ENCODE measurements at places on chromosomes 7 and 10.

DNA sequence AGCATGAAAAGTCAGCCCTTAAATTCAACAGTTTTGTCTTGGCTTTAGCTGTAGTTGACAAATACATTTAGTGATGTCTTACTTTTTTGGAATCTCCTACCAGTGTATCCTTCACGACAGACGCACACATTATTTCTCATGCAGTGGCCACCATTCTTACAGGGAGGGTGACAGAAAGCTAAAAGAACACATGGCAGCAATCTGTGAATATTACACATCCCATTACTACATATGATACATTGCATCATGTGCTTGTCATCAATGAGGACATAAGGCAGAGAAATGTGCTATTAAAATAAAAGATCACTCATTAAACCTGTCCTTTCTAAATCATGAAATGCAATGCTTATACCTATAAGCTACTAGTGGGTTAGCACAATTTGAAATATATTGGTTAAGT lies 66.6 kb downstream of the VWDE start:
- H3K4me1 ChIP-seq: no peaks in the 10 kb centered on the region
- no peak overlapping the region for H3K27ac ChIP-seq
- no peak overlapping the region for H3K4me3 ChIP-seq

- no peak for DNase-seq
- no peaks in the 10 kb centered on the region for H3K27me3 ChIP-seq
- no peak overlapping the region for H3K27ac ChIP-seq
- no peaks in the 10 kb centered on the region for H3K36me3 ChIP-seq
- H3K4me3 ChIP-seq: no peak overlapping the region
Observed at GRCh38 chr7:81211204-81211933, 292.5 kb upstream of the SEMA3C start.

DNA sequence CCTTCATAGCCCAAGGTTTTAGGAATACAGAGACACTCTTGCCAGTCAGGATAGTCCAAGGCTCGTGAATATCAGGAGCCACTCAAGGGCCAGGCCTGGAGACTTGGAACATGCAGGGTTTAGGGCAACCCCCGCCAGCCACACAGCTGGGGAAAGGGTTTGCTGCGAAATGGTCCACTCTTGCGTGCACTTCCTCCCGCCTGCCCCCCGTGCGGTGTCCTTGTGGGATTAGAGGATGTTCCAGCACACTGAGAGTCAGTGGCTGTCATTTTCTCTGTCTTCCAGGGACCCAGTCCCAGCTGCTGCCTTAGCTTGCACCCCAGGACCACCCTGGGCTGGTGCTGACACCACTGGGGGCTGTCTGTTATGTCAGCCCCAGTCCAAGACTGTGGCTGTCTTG lies 38.5 kb downstream of the POR start:
- no peak overlapping the region for H3K4me3 ChIP-seq
- H3K27ac ChIP-seq: no peak overlapping the region
- no peak for DNase-seq
- H3K36me3 ChIP-seq: peaks cover 7% of the 10 kb centered on the region
- H3K27me3 ChIP-seq: no peaks in the 10 kb centered on the region

DNA sequence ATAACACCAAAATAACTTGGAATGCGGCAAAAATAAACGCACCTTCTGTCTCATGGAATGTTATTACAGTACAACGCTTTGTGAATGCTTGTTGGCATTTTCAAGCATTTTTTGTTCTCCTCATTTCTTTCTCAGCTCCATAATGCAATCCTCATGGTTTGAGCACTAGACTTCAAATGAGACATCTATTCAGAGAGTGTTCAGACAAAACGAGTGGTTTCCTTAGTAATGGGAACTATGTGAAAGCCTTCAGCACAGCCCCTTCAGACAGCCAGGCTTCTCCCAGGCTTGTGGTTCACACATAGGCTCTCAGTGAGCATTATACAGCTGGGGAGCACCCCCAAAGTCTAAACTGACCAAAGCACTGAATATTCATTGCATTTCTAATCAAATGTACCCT lies 8.6 kb upstream of the LRRN3 start:
- peaks cover 30% of the 10 kb centered on the region for H3K4me1 ChIP-seq
- H3K36me3 ChIP-seq: no peaks in the 10 kb centered on the region
- no peak for DNase-seq
- H3K27ac ChIP-seq: peak overlapping the region; percentile 70
- no peaks in the 10 kb centered on the region for H3K27me3 ChIP-seq
- no peak overlapping the region for H3K4me3 ChIP-seq

DNA sequence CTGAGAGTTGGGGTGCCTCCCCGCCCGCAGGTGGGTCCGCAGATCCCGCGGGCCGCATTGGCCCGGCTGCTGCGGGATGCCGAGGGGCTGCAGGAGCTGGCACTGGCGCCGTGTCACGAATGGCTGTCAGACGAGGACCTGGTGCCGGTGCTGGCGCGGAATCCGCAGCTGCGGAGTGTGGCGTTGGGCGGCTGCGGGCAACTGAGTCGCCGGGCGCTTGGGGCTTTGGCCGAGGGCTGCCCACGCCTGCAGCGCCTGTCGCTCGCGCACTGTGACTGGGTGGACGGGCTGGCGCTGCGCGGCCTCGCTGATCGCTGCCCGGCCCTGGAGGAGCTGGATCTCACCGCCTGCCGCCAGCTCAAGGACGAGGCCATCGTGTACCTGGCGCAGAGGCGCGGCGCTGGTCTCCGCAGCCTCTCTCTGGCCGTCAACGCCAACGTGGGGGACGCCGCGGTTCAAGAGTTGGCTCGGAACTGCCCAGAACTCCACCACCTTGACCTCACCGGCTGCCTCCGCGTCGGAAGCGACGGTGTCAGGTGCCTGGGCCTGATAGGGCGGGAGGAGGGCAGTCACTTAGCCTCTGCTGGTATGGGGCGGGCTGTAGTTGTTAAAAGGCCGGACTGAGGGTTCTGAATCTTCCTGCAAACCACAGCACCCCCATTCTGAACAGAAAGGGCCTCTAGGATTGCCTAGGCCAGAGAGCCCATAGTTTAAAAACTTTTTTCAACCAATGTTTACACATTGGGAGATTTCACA lies 1.3 kb downstream of the FBXL15 start:
- peaks cover 26% of the 10 kb centered on the region for H3K4me1 ChIP-seq
- H3K36me3 ChIP-seq: no peaks in the 10 kb centered on the region

DNA sequence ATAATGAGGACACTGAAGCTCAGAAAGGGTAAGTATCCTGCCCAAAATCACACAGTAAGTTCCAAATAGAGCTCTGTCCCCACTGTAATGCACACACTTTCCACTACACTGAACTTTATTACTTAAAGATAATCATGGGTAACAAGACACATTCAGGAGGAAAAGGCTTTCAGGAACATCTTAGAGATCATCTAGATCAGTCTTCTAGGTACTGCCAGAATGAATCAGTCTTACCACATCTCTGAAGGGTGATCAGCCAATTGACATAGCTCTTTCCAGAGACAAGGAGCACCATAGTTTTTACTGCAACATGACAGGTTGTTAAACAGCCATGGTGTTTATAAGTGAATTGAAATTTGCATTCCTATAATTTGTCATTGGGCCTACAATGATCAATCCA lies 5.4 kb upstream of the HERPUD2 start:
- H3K36me3 ChIP-seq: no peaks in the 10 kb centered on the region
- DNase-seq: no peak
- H3K4me3 ChIP-seq: no peak overlapping the region
- peaks cover 7% of the 10 kb centered on the region for H3K4me1 ChIP-seq

GRCh38 chr7:148621563-148621962 lies 31.0 kb downstream of the C7orf33 start:
- H3K36me3 ChIP-seq: no peaks in the 10 kb centered on the region
- H3K4me3 ChIP-seq: no peak overlapping the region
- no peaks in the 10 kb centered on the region for H3K27me3 ChIP-seq
- no peak for DNase-seq
- no peaks in the 10 kb centered on the region for H3K4me1 ChIP-seq

DNA sequence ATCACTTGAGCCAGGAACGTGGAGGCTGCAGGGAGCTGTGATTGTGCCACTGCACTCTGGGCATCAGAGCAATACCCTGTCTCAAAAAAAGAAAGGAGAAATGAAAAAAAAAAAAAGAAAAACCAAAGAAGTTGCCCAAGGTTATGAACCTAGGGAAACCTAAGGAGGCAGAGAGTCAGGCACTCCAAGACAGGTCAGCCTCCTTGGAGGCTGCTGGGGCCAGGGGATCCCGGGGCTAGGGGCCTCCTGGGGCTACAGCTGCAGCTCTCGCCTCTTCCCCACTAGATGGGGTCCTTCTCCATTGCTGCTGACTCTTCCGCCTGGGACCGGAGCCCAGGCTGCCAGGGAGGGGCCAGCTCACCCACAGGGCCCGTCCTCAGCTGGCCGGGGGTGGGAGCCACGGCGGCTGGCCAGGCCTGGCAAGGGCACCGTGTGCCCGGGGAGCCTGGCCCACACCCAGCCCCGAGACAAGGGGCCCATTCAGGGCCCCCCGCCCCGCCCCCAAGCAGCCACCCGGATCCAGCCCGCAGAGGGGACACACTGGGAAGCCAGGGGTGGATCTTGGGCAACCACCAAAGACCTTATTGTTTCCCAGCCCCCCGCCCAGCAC lies 1.7 kb upstream of the SPACDR start:
- H3K36me3 ChIP-seq: peaks cover 14% of the 10 kb centered on the region
- no peak overlapping the region for H3K4me3 ChIP-seq
- H3K27ac ChIP-seq: no peak overlapping the region
- DNase-seq: no peak
- H3K27me3 ChIP-seq: no peaks in the 10 kb centered on the region

DNA sequence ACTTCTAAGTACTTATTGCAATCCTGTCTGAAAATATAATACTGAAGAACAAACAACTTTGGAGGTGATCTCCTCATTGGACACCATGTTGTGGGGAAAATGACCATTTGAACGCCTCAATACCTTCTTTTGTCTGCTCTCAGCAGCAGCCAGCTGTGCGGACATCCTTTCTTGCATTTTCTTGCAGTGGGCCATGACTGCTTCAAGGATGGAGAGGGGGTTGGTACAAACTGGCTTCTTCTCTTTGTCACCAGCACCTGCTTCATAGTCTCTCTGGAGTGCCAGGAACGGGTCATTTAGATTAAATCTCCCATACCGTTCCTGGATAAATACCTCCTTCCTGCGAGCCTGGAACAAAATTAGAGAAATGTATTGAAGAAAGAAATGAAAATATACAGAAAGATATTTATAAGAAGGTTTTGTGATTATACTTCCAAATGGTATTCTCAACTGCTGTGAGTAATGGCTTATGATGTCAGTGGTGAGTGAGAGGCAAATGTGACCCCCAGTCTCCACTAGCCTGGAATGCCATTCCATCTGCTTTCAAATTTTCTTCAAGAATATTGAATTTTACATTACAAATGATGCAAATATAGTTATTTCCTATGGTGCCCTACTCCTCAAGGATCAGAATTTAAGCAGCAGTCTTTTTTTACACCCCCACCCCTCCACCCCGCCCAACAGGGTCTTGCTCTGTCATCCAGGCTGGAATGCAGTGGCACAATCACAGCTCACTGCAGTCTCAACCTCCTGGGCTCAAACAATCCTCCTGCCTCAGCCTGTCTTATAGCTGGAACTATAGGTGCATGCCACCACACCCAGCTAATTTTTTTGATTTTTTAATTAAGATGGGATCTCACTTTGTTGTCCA lies 62.4 kb downstream of the CTTNBP2 start:
- no peaks in the 10 kb centered on the region for H3K4me1 ChIP-seq
- no peak overlapping the region for H3K4me3 ChIP-seq
- DNase-seq: no peak
- H3K27me3 ChIP-seq: no peaks in the 10 kb centered on the region

- no peak for DNase-seq
- no peaks in the 10 kb centered on the region for H3K4me1 ChIP-seq
- no peaks in the 10 kb centered on the region for H3K36me3 ChIP-seq
- no peak overlapping the region for H3K4me3 ChIP-seq
- no peaks in the 10 kb centered on the region for H3K27me3 ChIP-seq
- no peak overlapping the region for H3K27ac ChIP-seq
Observed at GRCh38 chr7:150891740-150892139, 39.4 kb downstream of the AOC1 start.

DNA sequence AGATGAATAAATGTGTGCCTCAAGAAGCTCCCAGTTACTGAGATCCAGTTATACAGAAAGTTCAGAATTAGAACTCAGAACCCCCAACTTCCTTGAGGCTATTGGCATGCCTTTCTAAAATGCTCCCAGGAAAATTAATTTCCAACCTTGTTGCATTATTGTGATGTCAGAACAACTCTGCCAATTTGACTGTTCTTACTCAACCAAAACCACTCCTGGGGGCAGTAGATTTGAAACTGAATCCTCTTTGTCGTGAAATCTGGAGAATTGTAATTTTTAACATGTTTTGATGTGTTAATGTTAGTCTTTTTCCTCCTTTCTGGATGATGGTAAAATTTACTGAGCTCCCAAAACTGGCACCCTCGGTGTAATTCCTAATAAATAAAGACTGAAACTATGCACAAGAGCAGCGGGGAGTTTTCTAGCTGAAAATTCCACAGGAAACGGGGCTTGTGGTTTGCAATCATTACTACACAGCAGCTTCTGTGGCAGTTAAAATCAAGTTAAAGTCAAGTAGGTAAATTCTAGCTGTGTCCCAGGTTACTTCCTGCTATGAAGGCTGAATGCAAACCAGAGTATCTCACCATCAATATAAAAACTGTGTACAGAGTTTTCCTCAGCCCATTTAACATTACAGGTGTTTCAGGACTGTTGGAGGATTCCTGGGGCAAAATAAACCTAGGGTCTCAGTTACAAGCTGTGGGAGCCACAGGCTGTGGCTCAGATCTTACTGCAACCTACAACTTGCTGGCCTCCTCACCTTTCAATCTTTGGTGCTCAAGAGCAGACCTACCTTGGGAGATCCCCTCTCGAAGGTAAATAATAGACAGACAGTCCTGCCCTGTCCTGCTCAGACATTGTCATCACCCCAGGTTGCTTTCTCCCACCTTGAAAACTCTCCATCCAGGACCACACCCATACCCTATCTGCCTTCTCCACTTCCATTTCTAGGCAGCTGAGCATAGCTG lies 156.3 kb upstream of the KMT2E start:
- H3K4me1 ChIP-seq: peaks cover 15% of the 10 kb centered on the region
- no peak overlapping the region for H3K4me3 ChIP-seq
- peak overlapping the region; percentile 16 for H3K27ac ChIP-seq
- no peaks in the 10 kb centered on the region for H3K36me3 ChIP-seq
- no peak for DNase-seq

- no peaks in the 10 kb centered on the region for H3K36me3 ChIP-seq
- H3K27ac ChIP-seq: no peak overlapping the region
- no peak for DNase-seq
- H3K4me1 ChIP-seq: no peaks in the 10 kb centered on the region
- no peak overlapping the region for H3K4me3 ChIP-seq
Observed at GRCh38 chr7:137390076-137390475, 46.5 kb upstream of the PTN start.

DNA sequence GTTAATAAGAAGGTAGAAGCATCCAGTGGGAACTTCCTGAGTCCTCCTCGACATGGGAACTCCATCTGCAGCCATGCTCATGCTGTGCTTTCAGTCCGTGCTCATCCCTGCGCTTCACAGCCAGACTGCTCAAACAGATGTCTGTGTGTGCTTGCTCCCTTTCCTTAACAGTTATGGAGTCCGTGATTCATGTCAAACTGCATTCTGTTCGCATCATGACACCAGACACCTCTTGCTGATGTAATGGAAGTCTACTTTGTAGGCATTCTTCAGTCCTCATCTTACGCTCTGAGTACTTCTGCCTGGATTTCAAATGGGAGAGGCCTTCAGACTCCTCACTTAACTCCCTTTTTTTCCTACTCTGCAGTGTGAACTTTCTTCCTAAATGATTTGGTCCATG lies 304.9 kb downstream of the SUGCT start:
- no peaks in the 10 kb centered on the region for H3K27me3 ChIP-seq
- no peaks in the 10 kb centered on the region for H3K36me3 ChIP-seq
- H3K4me3 ChIP-seq: no peak overlapping the region
